ENCODE measurements at places on chromosomes 2 and 18.

DNA sequence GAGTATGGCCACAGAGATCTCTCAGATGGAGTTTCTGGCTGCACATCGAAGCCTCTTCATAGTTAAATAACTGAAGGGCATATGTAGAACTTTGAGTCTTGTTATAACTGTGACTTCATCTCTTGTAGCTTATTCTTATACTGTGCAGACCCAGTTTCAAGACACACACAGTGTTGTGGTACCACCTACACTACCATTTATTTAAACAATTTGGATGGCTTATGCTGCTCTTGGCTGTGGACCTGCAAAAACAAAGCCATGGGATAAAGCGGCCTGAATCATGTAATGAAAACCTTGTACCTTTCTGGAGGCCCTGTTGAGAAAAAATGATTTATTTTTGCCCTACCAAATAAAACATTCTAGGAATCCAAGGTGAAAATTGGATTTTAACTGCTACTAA is 262.8 kb upstream of the RASGRP3 start:
- H3K4me3 ChIP-seq = no peak overlapping the region
- no peak for DNase-seq
- no peaks in the 10 kb centered on the region for H3K27me3 ChIP-seq
- H3K27ac ChIP-seq = peak overlapping the region; percentile 85
- peaks cover 76% of the 10 kb centered on the region for H3K4me1 ChIP-seq

GRCh38 chr2:135096665-135097446 is 44.8 kb downstream of the RAB3GAP1 start:
- H3K27me3 ChIP-seq = no peaks in the 10 kb centered on the region
- H3K36me3 ChIP-seq = peaks cover 37% of the 10 kb centered on the region
- H3K27ac ChIP-seq = no peak overlapping the region
- no peak for DNase-seq
- peaks cover 6% of the 10 kb centered on the region for H3K4me1 ChIP-seq

GRCh38 chr2:17455343-17455742 is 62.9 kb downstream of the RAD51AP2 start:
- H3K4me1 ChIP-seq = no peaks in the 10 kb centered on the region
- no peaks in the 10 kb centered on the region for H3K27me3 ChIP-seq
- H3K36me3 ChIP-seq = no peaks in the 10 kb centered on the region
- H3K27ac ChIP-seq = no peak overlapping the region
- no peak overlapping the region for H3K4me3 ChIP-seq

- peak overlapping the region; percentile 70 for H3K4me3 ChIP-seq
- no peaks in the 10 kb centered on the region for H3K36me3 ChIP-seq
- no peak overlapping the region for H3K27ac ChIP-seq
- H3K27me3 ChIP-seq = peaks cover 68% of the 10 kb centered on the region
Observed at GRCh38 chr2:152099367-152100050, 665 bp upstream of the CACNB4 start.

DNA sequence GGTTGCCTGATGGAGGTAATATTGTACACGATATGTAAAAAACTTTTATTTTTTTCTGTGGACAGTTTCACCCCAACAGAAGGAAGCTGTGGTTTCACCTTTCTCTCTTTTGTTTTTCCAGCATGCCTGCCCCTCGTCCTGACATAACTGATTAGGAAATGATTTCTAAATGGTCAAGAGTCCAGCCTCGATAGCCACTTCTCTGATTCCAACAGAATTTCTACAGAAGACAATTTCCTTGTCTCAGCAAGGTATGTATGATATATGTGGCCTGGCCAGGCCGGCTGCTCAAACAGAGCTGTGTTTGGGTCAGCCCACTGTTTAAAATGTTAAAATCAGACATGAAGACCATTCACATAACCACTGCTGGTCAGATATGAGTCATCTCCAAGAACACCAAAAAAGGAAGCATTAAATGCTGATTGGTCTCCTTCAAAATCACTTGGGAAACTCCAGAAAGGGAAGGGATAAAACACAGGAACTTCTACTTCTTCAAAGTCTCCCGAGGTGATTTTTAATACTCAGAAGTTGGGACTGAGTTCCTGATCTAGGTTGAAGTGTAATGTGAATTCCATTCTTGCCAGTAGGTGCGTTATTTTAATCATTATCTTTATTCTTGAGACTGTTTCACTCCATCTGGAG is 22.3 kb downstream of the ATP8B1 start:
- peak; percentile 71 for DNase-seq
- H3K27me3 ChIP-seq = no peaks in the 10 kb centered on the region
- peaks cover 61% of the 10 kb centered on the region for H3K4me1 ChIP-seq
- no peaks in the 10 kb centered on the region for H3K36me3 ChIP-seq

- no peak overlapping the region for H3K4me3 ChIP-seq
- no peaks in the 10 kb centered on the region for H3K27me3 ChIP-seq
- H3K36me3 ChIP-seq = no peaks in the 10 kb centered on the region
- no peak overlapping the region for H3K27ac ChIP-seq
Observed at GRCh38 chr18:11511434-11512095, 97.8 kb upstream of the SLC35G4 start.

DNA sequence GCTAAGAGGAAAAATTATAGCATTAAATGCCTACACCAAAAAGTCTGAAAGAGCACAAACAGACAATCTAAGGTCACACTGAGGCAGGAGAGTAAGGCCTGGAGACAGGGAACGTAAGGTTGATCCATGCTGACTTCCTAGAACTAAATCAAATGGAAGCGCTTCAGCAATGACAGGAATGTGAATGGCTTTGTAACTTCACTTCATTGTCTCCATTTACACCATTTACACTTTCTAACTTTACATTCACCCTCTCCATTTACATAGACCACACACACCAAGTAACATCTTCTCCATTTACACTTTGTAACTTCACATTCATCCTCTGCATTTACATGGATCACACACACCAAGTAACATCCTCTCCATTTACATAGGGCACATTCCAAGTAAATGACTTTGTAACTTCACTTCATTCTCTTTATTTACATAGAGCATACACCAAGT is 103.1 kb upstream of the SPATS2L start:
- H3K27ac ChIP-seq = no peak overlapping the region
- H3K4me1 ChIP-seq = no peaks in the 10 kb centered on the region
- H3K27me3 ChIP-seq = no peaks in the 10 kb centered on the region

DNA sequence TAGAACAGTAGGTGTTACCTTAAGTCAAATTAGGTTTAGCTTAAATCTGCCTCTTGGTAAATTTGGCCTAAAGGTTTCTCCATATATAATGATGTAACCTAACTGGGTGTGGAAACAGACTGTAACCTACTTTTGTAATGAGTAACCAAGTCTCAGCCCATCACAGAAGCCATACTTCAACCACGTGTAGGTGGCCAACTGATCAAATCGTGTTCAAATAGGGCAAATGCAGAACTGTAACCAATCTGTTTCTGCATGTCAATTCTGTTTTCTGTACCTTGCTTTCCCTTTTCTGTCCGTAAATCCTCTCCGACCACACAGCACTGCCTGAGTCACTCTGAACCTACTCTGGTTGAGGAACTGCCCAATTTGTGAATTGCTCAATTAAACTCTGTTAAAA is 34.0 kb upstream of the PLA2R1 start:
- H3K4me1 ChIP-seq = peaks cover 5% of the 10 kb centered on the region
- H3K27me3 ChIP-seq = no peaks in the 10 kb centered on the region
- peak; percentile 43 for DNase-seq
- H3K4me3 ChIP-seq = no peak overlapping the region
- H3K27ac ChIP-seq = no peak overlapping the region

DNA sequence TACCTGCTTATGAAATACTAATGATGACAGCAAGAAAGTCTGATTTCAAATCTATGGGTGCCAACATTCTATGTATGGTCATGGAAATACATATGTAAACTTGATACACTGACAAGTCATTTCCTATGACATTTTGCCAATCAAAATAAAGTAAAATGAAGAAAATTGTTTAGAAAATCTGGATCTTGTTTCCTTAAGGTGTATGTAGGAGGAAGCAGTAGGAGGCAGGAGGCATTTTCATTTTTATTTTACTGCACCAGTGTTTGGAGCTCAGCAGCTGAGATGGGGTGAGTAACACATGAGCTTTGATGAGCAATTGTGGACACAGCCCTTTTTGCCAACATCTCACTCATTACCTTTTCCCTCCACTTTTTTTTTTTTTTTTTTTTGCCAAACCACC is 167.0 kb downstream of the AFF3 start:
- no peak overlapping the region for H3K4me3 ChIP-seq
- H3K36me3 ChIP-seq = no peaks in the 10 kb centered on the region
- H3K4me1 ChIP-seq = peaks cover 29% of the 10 kb centered on the region
- H3K27ac ChIP-seq = no peak overlapping the region
- peaks cover 6% of the 10 kb centered on the region for H3K27me3 ChIP-seq

DNA sequence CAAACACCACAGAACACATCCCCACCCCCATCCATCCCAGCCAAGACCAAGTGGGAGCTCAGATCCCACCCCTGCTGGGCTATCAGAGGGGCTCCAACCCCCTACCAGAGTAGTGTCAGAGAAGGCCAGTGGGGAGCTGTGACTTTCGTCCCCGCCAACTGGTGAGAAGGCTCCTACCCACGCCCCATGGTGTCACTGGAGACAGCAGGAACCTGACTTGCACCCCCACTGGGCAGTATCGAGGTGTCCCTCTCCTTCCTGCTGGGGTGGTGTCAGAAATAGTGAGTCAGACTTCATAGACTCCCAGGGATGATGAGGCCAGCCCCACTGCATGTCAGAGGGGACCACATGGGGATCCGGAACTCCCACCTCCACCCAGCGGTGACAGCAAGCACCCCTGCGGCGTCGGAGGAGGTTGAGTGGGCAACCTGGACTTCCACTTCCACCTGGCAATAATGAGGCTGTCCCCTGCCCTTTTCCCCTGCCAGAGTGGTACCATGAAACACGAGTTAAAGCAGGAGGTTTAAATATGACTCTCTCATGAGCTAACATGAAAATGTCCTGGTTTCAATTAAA is 106.7 kb downstream of the CTIF start:
- no peak overlapping the region for H3K27ac ChIP-seq
- peaks cover 3% of the 10 kb centered on the region for H3K36me3 ChIP-seq
- DNase-seq = no peak
- no peak overlapping the region for H3K4me3 ChIP-seq

DNA sequence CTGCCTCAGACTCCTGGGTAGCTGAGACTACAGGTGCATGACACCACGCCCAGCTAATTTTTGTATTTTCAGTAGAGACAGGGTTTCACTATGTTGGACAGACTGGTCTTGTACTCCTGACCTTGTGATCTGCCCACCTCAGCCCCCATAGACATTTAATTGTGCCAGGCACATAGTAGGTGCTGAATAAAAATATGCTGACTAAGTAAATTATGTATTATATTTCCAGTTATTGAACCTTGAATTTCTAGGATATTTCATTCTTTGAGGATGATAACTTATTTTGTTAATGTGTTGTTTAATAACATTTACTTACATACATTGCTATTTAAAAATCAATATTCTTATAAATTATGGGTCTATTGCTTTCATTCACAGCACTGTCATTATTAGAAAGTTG is 190.4 kb upstream of the LRRTM4 start:
- no peak overlapping the region for H3K4me3 ChIP-seq
- no peaks in the 10 kb centered on the region for H3K36me3 ChIP-seq
- H3K4me1 ChIP-seq = no peaks in the 10 kb centered on the region
- H3K27me3 ChIP-seq = no peaks in the 10 kb centered on the region
- no peak for DNase-seq

GRCh38 chr2:20356042-20356441 is 5.4 kb upstream of the PUM2 start:
- no peak overlapping the region for H3K27ac ChIP-seq
- no peaks in the 10 kb centered on the region for H3K27me3 ChIP-seq
- H3K4me1 ChIP-seq = 0 out of 2 replicates have a peak, but pooled peaks cover 5% of the 10 kb centered on the region
- H3K36me3 ChIP-seq = no peaks in the 10 kb centered on the region

- no peak for DNase-seq
- no peak overlapping the region for H3K4me3 ChIP-seq
- H3K27ac ChIP-seq = no peak overlapping the region
- H3K4me1 ChIP-seq = peaks cover 47% of the 10 kb centered on the region
- H3K27me3 ChIP-seq = no peaks in the 10 kb centered on the region
- no peaks in the 10 kb centered on the region for H3K36me3 ChIP-seq
Observed at GRCh38 chr2:217283460-217283859, 423.6 kb upstream of the TNP1 start.

- H3K27me3 ChIP-seq = no peaks in the 10 kb centered on the region
- no peaks in the 10 kb centered on the region for H3K36me3 ChIP-seq
- peak; percentile 50 for DNase-seq
Observed at GRCh38 chr2:20588918-20589871, 61.7 kb downstream of the HS1BP3 start.
